ENCODE measurements at places on chromosomes 3 and 15. TPM values are rescaled to one million over a fixed set of nuclear protein-coding genes. Genes with fewer than 3 reads are reported as not detected.

SNX33 gene
- total RNA-seq, result 22.2 TPM

RHCG gene
- total RNA-seq, result not detected

DAZL gene
- not detected for total RNA-seq

RETNLB gene
- total RNA-seq, result not detected

DNA sequence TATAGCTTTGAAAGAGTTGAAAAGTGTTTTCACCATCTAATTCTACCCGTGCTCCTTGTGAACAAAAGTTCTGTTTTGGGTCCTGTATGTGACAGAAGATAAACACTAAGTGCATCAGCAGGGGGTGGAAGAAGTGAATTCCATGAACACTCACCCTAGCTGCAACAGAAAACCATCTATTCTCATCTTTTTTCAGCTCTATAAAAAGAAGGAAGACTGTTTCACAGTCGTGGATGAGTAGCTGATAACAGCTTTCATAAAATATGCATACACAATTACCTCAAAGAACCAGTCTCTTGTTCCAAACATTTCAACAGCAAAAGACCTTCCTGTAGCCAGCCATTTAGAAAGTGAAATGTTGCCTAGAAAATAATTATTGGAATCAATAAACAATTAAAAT is 281.7 kb upstream of the RASGRP1 start:
- no peaks in the 10 kb centered on the region for H3K27me3 ChIP-seq
- peaks cover 3% of the 10 kb centered on the region for H3K36me3 ChIP-seq
- H3K27ac ChIP-seq, result no peak overlapping the region
- peaks cover 11% of the 10 kb centered on the region for H3K4me1 ChIP-seq
- H3K4me3 ChIP-seq, result no peak overlapping the region

GRCh38 chr15:67132276-67132675 is 66.9 kb downstream of the SMAD3 start:
- no peak overlapping the region for H3K4me3 ChIP-seq
- H3K27me3 ChIP-seq, result no peaks in the 10 kb centered on the region
- H3K27ac ChIP-seq, result no peak overlapping the region
- no peak for DNase-seq

- no peaks in the 10 kb centered on the region for H3K27me3 ChIP-seq
- DNase-seq, result no peak
- H3K4me1 ChIP-seq, result peaks cover 4% of the 10 kb centered on the region
- H3K4me3 ChIP-seq, result no peak overlapping the region
- H3K27ac ChIP-seq, result no peak overlapping the region
- peaks cover 15% of the 10 kb centered on the region for H3K36me3 ChIP-seq
Measured at GRCh38 chr3:190990898-190991297, 128.4 kb upstream of the GMNC start.

DNA sequence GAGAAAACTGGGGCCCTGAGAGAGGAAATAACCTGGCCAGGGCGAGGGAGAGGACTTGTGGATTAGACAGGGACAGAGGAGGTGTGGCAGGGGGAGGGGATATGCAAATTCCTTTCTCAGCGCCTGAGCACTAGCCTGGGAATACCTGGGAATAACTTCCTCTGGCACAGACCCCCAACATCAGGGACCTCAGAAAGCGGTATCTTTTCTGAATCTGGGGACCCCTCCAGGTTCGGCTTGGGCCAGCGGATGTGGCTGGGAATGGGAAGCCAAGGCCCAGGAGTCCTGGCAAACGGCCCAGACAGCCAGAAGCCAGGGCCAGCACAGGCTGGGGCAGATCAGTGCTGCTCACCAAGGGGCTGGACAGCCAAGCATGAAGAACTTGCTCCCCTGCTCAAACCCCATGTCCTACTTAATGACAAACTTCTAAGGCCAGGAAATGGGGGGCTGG is 9.2 kb upstream of the ACSBG1 start:
- no peak overlapping the region for H3K27ac ChIP-seq
- no peak for DNase-seq
- H3K4me1 ChIP-seq, result peaks cover 13% of the 10 kb centered on the region
- no peak overlapping the region for H3K4me3 ChIP-seq
- H3K27me3 ChIP-seq, result no peaks in the 10 kb centered on the region

GRCh38 chr3:197798863-197799262 is 7.8 kb downstream of the LRCH3 start:
- no peaks in the 10 kb centered on the region for H3K36me3 ChIP-seq
- DNase-seq, result no peak
- peaks cover 33% of the 10 kb centered on the region for H3K4me1 ChIP-seq
- no peaks in the 10 kb centered on the region for H3K27me3 ChIP-seq
- peak overlapping the region; percentile 3 for H3K27ac ChIP-seq

- H3K27me3 ChIP-seq, result no peaks in the 10 kb centered on the region
- H3K4me1 ChIP-seq, result no peaks in the 10 kb centered on the region
- H3K27ac ChIP-seq, result peak overlapping the region; percentile 43
- H3K36me3 ChIP-seq, result no peaks in the 10 kb centered on the region
- no peak overlapping the region for H3K4me3 ChIP-seq
Measured at GRCh38 chr3:87052499-87053260, 61.7 kb upstream of the VGLL3 start.

DNA sequence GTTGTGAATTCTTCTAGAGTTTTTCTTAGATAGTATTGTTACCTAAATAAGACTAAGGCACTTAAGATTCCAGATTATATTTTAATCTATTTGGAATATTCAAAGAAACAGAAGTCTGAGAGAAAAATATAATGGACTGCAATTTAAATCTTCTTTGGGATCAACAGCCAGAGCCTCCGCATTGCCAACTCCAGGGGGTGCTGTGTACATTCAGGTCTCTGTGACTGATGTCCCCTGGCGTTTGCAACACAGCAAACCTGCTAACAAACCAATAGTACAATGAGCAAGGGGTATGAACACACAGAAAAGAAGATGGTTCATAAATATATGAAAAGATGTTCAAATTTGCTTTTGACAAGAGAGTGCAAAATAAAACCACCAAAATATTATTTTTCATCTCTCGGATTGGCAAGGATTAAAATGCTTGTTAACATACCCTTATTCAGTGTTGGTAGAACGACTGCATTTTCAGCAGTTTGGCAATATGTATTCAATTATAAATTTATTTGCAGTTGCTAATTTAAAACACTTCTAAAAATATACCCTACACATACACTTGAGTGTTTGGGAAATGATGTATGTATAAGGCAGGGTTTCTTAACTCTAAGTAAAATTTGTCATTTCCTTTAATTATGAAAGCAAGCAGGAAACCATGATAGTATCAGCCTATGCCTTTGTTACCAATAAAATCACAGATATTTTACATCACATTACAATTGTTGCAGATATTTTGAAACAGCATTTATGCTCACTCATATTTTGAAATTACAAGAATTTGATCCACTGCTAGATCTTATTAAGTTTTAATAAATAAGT is 16.1 kb upstream of the TM4SF1 start:
- no peaks in the 10 kb centered on the region for H3K4me1 ChIP-seq
- H3K36me3 ChIP-seq, result peaks cover under 1% of the 10 kb centered on the region
- H3K27me3 ChIP-seq, result no peaks in the 10 kb centered on the region
- H3K4me3 ChIP-seq, result no peak overlapping the region

DNA sequence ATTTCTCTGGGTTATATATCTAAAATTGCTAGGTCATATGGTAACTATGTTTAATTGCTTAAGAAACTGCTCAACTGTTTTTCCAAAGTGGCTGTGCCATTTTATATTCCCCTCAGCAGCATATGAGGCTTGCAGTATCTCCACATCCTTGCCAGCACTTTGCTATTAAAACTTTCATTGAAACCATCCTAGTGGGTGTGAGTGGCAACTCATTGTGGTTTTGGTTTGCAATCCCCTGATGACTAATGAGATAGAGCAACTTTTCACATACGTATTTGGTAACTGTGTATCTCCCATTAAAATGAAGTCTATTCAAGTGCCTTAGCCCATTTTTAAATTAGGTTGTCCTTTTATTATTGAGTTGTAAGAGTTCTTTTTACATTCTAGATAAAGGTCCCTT is 17.3 kb downstream of the KPNA1 start:
- no peak overlapping the region for H3K4me3 ChIP-seq
- H3K36me3 ChIP-seq, result peaks cover 7% of the 10 kb centered on the region
- DNase-seq, result no peak
- no peak overlapping the region for H3K27ac ChIP-seq
- peaks cover 4% of the 10 kb centered on the region for H3K4me1 ChIP-seq

DNA sequence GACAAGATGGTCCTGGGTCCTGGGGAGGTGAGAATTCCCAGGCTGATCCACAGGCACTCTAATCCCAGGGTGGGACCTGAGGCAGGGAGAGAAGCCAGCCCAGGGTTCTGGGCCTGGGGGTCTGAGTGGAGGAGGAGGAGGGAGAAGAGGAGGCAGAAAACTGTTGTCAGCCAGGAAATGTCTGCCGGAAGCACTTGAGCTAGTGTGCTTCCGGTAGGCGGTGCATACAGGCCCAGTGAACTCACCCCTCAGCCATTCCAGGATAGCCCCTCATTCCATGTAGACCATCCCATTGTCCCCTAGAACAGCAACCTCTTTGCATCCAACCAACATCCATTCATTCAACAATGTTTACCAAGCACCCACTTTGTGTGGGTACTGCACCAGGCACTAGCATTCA is 47.9 kb upstream of the LCTL start:
- no peak overlapping the region for H3K27ac ChIP-seq
- no peak for DNase-seq
- H3K4me1 ChIP-seq, result no peaks in the 10 kb centered on the region
- H3K36me3 ChIP-seq, result no peaks in the 10 kb centered on the region
- H3K4me3 ChIP-seq, result no peak overlapping the region

DNA sequence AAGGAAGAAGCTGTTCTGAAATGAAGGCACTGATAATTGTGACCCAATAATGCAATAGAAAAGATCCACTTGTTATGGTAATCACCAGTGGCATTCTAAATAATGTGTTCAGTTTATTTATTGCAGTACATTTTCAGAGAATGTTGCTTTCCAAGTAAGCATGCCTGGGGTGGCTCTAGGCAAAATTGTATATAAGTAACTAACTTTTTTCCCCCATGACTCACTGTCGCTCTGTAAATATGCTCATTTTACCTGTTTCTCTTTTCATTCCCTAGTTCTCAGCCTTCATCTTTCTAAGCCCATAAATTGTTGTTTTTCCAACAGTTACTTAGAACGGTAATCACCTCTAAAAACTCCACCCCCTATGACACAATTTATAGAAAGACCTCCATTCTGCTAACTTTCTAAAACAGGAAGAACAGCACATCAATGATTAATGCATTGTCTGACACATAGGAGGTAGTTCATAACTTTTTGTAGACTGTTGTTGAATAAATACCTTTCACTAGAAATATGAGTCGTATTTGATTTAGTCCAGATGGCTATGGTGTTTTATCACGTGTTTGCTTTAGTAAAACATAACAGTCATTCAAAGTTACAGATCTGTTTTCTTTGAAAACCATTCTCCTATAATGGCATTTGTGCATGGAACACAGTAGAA is 143.1 kb downstream of the LSAMP start:
- no peak overlapping the region for H3K4me3 ChIP-seq
- no peaks in the 10 kb centered on the region for H3K36me3 ChIP-seq
- peaks cover 31% of the 10 kb centered on the region for H3K4me1 ChIP-seq
- no peaks in the 10 kb centered on the region for H3K27me3 ChIP-seq
- no peak for DNase-seq

- peaks cover 36% of the 10 kb centered on the region for H3K36me3 ChIP-seq
- H3K27ac ChIP-seq, result peak overlapping the region; percentile 95
- no peaks in the 10 kb centered on the region for H3K27me3 ChIP-seq
- no peak for DNase-seq
- H3K4me3 ChIP-seq, result peak overlapping the region; percentile 84
- H3K4me1 ChIP-seq, result peaks cover 39% of the 10 kb centered on the region
Measured at GRCh38 chr15:56917652-56918045, 795 bp upstream of the TCF12 start.

DNA sequence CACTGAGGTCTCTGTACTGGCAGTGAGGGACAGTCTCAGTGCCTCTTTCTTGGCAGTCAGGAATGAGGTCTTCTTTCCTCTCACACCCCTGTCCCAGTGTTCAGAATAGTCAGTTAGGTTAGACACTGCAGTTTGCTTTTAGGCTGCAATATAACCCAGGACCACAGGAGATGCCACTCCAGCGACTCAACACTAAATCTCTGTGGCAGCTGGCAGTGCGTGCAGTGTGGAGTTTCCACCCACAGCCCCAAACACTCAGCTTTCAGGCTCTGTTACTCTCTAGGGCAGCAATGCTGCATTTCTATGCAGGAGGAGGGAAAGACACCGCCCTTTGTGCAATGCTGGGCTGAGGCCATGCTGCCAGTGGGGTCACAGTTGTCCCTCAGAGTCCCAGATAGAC is 150.2 kb upstream of the SUCLG2 start:
- no peaks in the 10 kb centered on the region for H3K4me1 ChIP-seq
- DNase-seq, result no peak
- no peaks in the 10 kb centered on the region for H3K27me3 ChIP-seq
- H3K4me3 ChIP-seq, result no peak overlapping the region
- H3K27ac ChIP-seq, result no peak overlapping the region
- H3K36me3 ChIP-seq, result peaks cover 4% of the 10 kb centered on the region

DNA sequence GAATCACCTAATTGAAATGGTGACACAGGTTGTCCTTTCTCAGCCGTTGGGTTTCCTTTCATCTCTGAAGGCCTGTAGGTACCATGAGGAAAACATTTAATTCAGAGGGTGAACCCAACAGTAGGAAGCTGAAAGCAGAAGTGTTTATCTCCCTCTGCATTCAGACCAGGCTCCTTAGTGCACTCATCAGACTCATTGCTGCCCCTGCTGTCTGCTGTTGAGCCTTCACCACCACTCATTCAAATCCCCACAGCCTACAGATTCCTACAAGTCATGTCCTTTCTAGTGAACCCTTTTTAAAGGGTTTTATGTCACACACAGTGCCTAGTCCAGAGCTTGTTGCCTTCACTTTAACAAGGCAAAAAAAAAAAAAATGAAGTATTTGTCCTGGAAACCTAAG is 13.4 kb downstream of the WDR48 start:
- H3K4me1 ChIP-seq, result peaks cover 18% of the 10 kb centered on the region
- H3K27me3 ChIP-seq, result no peaks in the 10 kb centered on the region
- no peak overlapping the region for H3K27ac ChIP-seq

DNA sequence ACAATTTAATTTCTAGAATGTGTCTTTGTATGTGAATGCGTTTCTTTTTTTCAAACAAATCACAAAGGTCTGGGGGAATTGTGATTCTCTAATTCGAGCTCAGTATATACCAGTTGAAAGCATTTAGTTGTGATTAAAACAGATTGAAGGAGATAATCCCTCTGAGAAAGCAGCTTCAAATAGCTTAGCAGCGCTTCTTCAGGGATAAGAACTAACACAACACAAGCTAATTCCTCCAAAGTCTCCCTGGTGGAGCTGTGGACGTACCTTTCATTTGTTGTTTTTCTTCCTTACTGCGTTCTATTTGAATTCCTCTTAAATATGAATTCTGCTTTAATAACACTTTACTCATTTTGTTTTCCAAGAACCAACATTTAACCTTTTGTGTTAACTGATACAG is 286.7 kb downstream of the ROBO2 start:
- no peaks in the 10 kb centered on the region for H3K27me3 ChIP-seq
- no peak overlapping the region for H3K27ac ChIP-seq
- no peak overlapping the region for H3K4me3 ChIP-seq
- H3K36me3 ChIP-seq, result no peaks in the 10 kb centered on the region
- peaks cover 6% of the 10 kb centered on the region for H3K4me1 ChIP-seq

GRCh38 chr15:43868406-43868805 is 41.6 kb downstream of the WDR76 start:
- no peak overlapping the region for H3K27ac ChIP-seq
- H3K4me1 ChIP-seq, result no peaks in the 10 kb centered on the region
- DNase-seq, result no peak
- H3K36me3 ChIP-seq, result no peaks in the 10 kb centered on the region

- H3K4me3 ChIP-seq, result no peak overlapping the region
- no peaks in the 10 kb centered on the region for H3K27me3 ChIP-seq
- no peak overlapping the region for H3K27ac ChIP-seq
Measured at GRCh38 chr3:141379250-141379966, 11.1 kb downstream of the ZBTB38 start.

GRCh38 chr3:154025007-154025406 is 96.2 kb upstream of the ARHGEF26 start:
- DNase-seq, result no peak
- peaks cover 13% of the 10 kb centered on the region for H3K4me1 ChIP-seq
- no peak overlapping the region for H3K27ac ChIP-seq
- no peak overlapping the region for H3K4me3 ChIP-seq
- no peaks in the 10 kb centered on the region for H3K27me3 ChIP-seq

Data from neural crest cell (in vitro differentiated cells).